ENCODE measurements at places on chromosomes 12 and 14.

GRCh38 chr14:61950340-61950739 lies 188.1 kb downstream of the SNAPC1 start:
- no peak for DNase-seq

DNA sequence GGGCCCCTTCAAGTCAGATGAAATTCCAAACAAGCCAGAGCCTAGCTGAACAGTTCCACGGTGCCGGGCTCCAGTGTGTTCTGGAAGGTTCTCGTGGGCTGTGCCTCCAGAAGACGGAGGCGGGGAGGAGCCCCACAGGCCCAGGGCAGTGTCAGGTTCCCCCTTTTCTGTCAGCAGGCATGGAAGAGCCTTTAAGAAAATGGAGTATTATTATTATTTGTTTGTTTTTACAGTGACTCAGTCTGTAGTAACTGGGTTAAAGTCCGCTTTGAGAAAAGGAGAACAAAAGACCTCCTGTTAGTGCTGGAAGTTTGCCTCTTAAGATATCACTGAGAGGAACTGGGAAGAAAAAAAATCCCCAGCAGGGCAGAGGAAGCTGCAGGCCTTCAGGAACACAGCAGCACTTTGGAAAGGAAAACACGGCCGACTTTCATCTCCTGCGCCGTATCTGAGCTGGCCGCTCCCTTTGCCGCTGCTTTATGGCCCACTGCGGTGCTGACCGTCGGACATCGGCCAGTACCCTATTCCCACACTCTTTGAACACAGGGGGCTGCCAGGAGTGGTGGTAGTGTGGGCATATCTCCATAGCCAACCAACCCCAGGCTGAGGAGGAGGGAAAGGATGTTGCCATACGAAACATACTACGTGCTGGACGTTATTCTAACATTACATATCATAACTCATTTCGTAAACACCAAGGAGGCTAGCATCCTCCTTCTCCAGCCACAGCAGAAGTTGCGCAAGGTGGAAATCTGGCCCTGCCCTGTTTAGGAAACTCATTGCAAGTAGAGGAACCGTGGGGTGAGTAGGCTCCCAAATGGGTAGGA lies 194.0 kb downstream of the ZFP36L1 start:
- no peak for DNase-seq

- no peak for DNase-seq
Observed at GRCh38 chr14:105469456-105470349, 4.9 kb upstream of the CRIP2 start.

GRCh38 chr12:54337854-54338650 lies 13.1 kb downstream of the COPZ1 start:
- DNase-seq = no peak

DNA sequence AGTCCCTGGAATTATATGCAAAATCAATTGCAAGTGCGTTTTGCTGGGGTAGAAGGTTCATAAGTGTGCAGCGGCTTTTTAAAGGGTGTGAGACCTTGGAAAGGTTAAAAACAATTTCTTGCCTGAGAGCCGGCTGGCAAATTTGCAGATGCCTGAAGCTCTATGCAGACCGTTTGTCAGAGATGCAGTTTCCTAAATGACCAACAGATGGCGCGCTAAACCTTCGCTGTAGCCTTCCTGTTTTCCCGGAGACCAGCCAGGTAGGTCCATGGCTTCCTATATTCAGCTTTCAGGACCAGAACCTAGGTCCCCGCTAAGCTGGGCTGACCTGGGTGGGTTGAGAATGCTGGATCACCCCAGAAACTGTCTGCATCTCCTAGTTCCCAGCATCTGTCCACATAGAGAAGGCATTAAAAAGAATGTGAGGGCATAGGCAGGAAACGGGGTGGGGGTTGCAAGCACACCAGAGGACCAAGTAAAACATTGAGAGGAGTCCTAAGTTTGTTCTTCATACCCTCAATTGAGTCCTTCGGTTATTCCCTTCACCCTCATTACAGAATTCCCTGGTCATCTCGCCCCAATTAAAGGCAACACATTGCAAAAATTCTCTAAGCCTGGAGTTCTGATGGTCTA lies 5.7 kb upstream of the NOS1 start:
- DNase-seq = peak; percentile 83

GRCh38 chr14:81859046-81859445 lies 325.4 kb upstream of the SEL1L start:
- DNase-seq = no peak

GRCh38 chr12:25052914-25053211 lies 104.0 kb upstream of the BCAT1 start:
- DNase-seq = no peak

Measured in mesendoderm (in vitro differentiated cells).